ENCODE measurements at places on chromosomes 5 and 9.
A peak's percentile ranks its signal among the peaks of the same experiment; 100 is the strongest.

DNA sequence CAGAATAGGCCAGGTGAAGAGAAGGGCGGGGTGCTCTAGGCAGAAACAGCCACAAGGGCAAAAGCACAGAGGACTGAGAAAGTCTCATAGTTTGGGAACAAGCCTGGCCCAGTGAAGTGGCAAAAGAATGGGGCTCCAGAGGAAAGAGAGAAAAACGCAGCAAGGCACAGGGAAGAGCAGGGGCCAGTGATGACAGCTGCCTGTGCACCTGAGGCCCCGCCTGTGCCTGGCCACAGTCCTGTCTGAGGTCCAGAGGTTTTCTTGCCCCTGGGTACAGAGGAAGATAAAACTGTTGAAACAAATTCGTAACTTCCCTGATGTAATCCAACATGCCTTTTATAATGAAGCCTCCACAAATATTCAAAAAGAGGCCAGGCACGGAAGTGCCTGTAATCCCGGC is 22.0 kb downstream of the FRRS1L start:
- DNase-seq = no peak

- DNase-seq = no peak
These were observed 121.0 kb upstream of the SPIN1 start for GRCh38 chr9:88267283-88267682.

GRCh38 chr5:122612901-122613300 is 162.0 kb upstream of the SNX2 start:
- no peak for DNase-seq

DNA sequence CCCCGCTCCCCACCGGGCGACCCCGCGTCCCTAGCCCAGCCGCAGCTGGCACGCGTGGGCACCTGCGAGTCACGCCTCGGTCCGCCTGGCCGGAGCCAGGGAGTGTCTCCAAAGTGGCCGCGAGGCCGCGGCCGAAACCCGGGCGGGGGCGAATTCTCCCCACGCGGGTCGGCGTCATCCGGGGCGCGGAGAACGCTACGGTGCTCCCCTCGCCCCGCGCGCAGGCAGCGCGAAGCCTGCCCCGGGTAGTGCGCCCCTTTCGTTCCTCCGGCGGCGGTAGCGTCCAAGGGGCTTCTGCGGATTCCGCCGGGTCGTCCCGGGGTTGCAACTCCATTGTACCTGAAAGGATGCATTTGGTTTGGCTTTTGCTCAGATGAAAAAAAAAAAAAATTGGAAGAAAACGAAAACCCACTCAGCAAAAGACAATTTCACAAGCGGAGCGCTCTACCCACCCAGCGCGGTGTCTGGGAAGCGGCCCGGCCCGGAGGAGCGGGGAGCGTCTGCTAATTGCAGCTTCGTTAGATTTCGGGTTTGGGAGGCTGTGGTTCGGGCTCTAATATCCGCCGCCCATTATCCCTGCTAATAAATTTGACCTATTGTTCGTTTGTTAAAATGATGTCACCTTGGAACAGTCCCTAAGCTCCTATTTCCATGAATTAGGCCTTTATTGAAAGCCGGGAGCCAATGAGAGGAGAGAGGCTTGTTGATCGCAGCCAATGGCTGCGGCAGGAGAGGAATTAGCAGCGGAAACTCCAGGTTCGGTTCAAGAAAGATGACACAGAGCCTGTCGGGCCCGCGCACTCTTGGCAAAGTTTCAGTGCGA is at the start of gene TLX3:
Gene TLX3 (plus strand): TSS at position 796 of the 823 bp plus-strand sequence. CDS start 118 bp downstream, outside the sequence.
- no peak for DNase-seq

DNA sequence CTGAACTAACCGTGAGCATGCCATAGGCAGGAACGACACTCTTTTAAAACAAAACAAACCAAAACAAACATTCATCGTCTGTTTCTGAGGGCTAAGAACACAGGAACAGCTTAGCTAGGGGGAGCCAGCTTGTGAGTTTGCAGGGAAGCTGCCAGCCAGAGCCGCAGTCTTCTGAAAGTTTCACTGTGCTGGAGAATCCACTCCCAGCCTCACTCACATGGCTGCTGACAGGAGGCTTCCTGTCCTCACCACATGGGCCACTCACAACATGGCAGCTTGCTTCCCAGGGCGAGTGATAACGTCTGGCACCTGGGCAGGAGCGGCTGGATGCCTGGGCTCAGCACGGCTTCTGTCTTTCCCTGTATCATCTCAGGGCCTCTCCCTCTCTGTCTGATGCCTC is 275.2 kb downstream of the MSX2 start:
- DNase-seq = no peak

DNA sequence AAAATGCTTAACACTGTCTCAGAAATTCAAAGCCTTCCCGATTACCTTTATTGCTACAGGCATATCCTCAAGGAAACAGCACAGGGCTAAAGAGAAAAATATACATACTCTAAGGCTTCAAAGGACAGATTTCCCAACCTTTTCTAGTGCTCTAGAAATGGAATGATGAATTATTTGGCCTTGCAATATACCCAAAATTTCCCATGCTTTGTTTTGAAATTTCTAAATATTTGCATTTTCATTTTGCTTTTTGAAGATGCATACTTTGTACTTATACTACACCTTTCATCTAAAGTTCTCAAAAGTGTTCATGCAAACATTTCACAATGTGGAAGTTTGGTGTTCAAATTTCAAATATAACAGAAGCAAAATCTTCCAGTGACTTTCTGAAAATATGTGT is 312.7 kb upstream of the PDE4D start:
- DNase-seq = no peak

DNA sequence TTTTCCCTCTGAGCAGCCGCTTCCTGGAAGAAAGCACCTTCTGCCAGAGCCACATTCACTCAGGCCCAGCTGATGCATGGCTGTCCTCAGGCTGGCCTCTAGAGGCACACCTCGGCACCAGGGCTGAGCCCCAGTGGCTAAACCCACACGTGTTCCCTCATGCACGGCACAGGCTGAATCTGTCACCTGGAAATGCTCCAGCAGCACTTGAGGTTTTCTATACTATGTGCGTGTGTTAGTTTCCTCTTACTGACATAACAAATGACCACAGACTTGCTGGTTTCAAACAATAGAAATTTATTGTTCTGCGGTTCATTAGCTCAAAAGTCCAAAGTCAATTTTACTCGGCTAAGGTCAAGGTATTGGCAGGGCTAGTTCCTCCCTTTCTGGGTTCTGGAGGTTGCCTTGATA is 141.4 kb downstream of the LRRC70 start:
- peak; percentile 33 for DNase-seq

DNA sequence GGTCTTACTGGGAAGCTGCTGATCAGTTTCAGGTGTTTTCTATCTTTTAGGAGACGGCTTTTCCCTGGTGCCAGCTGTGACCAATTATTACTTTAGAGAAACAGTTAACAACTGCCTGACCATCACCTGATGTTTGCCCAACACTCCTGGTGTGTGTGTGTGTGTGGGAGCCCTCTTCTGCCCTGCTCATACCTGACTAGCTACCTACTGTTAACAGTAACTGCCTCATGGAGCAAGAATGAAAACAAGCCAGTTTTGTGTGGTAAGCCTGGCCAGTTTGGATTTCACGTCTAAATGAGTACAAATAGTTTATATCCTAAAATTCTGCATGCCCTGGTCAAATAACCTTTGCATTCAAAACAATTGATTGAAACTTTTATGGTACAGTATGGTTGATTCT is 46.1 kb upstream of the RIOK2 start:
- DNase-seq = no peak

- DNase-seq = no peak
These were observed 208.7 kb downstream of the BNC2 start for GRCh38 chr9:16661816-16662215.
